ENCODE measurements at places on chromosomes 12 and 14.

- no peak for DNase-seq
Measured at GRCh38 chr12:94684416-94685142, 34.2 kb upstream of the TMCC3 start.

GRCh38 chr14:99879401-99880295 is 86.4 kb downstream of the EML1 start:
- no peak for DNase-seq

DNA sequence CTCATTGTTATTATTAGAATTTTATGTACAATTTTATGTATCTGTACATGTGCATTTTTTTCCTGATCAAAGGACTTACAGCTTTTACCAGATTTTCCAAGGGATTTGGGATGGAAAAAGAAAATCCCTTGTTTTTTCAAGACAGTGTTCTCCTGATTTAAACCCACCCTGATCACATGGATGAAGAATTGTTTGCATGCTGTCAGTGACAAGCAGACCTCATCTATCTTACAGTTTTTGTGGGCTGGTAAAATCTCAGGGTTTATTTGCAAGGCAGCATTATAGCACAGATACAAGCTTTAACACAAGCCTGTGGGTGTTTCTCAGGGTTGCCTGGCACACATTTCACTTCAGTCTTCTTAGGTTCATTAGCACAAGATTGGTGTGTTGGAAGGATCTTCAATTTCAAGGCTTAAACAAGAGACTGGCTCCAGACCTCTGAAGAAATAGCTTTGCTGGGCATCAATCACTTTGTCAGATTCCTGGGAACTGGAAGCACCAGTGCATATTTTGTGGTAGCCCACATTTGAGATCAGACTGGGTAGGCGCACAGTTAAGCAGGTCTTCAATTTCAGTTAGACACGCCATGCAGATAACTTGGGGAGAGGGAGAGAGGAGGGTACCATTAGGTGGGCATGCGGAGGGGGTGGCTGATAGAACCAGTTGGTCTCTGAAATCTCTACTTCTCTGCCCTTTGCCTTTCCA is 118.0 kb downstream of the TBX5 start:
- DNase-seq = no peak

- DNase-seq = no peak
Measured at GRCh38 chr12:76531056-76531455, 28.5 kb downstream of the OSBPL8 start.

DNA sequence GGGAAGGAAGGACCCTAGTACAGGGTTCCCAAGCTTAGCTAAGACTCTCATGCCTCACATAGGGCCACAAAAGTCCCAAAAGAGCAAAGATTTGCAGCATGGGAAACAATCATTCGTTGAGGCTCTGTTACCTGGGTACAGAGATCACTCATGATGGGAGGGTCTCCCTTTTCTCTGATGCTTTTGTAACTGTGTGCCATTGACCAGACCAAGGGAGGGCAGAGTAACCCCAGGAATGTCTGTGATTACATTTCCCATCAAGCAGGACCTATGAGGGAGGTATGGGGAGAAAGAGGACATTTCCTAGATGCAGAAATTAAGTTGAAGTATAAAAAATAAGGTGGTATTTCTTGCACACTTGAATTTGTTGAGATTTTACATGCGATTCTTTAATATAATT is 16.4 kb upstream of the DLGAP5 start:
- DNase-seq = no peak
